ENCODE measurements at places on chromosomes 2 and 18.

DNA sequence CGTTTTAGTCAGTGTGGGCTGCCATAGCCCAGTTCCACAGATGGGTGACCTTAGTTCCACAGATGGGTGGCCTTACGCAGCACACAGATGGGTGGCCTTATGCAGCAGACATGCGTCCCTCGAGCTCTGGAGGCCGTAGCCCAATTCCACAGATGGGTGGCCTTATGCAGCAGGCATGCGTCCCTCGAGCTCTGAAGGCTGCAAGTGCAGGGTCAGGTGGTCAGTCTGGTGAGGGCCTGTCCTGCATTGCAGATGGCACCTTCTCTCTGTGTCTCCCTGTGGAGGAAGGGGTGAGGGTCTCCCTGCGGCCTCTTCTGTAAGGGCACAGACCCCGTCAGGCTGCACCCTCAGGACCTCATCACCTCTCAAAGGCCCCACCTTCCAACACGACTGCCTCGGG, 189.5 kb upstream of the TPO start:
- DNase-seq = no peak

DNA sequence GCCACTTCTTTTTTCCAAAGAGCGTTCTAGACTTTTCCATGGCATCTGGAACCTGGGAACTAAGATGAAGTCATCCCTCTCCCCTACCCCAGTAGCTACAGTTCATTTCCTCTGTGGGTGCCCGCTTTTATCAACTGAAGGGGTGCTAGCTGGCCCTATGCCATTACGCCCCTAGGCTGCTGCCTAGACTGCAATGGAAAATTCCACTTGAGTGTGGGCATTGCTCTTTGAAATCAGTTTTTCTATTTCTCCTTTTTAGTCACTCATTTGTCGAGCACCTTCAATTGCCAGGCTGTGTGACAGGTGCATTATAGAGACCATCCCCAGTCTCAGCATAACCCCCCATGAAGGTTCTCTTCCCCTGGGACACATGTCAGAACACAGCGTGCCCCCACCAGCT, 7.3 kb downstream of the TEX51 start:
- no peak for DNase-seq

DNA sequence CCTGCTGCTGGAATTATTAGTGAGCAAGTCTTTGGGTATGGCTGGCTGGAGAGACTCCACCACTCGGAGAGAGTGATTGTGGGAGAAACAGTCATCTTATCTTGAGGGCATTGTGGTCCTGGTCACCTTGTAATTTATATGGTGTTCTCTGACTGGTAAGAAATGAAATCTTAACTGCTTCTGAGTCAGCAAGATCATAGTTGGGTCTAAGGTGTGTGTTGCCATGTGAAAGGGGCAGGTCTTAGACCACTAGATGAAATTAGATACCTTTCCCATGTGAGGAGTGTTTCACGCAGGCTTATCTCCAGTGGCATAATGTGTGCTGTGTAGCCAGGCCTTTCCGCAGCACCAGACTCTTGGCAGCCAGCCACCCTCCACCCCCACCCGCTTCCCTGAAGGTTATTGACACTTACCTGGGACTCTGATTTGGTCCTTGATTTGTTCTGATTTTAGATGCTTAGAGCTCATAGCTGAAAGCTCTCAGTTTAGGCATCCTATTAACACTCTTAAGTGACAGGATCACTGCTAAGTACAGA, 7.7 kb downstream of the MAPRE3 start:
- no peak for DNase-seq

- no peak for DNase-seq
Measured at GRCh38 chr18:55953326-55953725, 365.3 kb upstream of the TCF4 start.

GRCh38 chr18:56676639-56677038, 25.5 kb downstream of the WDR7 start:
- no peak for DNase-seq

DNA sequence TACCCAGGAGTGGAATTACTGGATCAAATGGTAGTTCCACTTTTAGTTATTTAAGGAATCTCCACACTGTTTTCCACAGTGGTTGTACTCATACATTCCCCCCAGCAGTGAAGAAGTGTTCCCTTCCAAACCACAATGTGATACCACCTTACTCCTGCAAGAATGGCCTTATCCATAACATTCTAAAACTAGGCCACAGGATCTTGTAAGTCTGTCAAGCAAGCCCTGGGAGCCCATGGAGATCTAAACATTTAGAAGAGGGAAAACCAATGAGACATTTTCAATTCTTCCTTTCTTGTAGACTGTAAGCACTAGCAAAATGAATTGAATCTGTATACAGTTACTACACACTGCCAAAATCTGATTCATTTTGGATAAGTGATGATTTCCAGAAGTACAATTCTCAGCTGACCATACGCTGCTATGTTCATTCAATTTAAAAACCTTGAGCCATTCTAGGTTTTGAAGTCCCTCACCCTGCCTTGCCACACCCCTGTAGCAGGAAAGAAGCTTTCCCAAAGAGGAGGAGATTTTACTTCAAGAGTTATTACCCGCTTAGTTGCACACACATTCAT, 149.1 kb downstream of the SLC8A1 start:
- no peak for DNase-seq

DNA sequence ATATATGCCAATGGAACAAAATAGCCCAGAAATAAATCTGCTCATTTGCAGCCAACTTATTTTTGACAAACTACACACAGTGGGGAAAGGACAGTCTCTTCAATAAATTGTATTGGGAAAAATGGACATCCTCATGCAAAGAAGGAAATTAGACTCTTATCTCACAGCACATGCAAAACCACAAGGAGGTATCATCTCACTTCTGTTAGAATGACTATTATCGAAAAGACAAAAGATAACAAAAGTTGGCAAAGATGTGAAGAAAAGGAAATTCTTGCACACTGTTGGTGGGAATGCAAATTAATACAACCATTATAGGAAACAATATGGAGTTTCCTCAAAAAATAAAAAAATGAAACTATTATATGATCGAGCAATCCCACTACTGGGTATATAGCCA, 16.3 kb upstream of the WDR75 start:
- no peak for DNase-seq

DNA sequence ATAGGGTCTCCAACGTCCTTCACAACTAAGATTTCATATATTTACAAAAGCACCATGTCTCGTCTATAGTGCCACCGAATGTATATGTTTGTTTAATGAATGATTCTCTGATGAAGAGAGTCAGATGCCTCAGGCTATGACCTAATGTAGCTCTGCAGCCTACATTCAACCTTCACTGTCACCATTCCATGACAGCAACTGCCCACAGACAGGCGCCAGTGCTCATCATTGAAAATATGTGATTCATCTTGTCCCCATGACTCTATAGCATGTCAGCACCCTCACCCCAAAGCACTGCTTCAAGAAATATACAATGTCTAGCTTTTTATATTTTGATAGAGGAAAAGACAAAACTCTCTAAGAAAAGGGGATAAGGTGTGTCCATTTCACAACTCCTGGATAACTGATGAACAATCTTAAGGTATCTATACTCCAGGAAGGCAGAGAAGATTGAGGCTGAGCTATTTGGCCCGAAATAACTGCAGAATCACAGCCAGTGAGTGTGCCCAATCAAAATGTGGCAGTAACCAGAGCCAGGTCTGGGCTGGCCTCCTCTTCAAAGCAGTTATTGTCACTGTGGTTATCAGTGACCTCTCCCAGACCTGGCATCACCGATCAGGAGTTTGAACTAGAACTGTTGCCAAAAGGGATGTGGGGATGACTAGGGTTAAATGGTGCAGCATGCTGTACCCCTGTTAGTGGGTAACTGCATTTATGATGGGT, 246.6 kb downstream of the SETBP1 start:
- no peak for DNase-seq

DNA sequence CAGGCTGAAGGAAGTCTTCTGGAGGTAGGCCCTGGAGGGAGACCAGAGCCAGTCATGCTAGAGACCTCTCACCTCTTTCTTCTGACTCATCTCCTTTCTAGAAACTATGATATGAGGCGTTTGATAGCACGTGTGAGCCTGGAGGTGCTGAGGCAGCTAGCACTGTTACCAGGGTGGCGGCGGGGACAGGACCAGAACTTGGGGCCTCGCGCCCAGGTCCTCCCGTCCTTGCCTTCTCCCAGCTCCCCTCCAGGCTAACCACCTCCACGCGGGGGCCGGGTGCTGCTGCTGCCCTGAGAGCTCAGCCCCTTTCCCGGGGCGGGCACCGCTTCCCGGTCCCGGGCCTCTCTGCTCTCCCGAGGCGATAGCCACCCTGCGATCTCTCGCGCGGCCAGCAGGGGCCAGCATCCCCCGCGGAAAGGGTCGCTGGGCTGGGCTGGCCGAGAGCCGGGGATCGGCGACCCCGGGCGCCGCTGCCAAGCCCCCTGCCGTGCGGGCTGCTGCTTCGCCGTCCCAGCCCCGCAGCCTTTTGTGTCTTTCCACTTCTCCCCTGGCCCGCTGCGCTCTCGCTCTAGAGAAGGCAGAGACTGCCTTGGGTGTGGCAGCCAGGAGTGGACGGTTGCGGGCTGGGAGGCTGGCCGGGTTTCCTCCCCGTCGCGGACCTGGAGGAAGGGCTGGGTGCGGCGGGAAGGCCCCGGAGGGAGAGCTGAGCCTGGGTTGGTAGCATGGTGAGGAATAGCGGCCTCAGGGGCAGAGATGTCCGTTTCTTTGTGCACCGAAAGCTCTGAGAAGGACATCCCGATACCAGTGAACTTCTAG, 49.1 kb downstream of the TMEM17 start:
- peak; percentile 28 for DNase-seq

- DNase-seq = no peak
Measured at GRCh38 chr2:28334527-28334894, 58.1 kb upstream of the FOSL2 start.

DNA sequence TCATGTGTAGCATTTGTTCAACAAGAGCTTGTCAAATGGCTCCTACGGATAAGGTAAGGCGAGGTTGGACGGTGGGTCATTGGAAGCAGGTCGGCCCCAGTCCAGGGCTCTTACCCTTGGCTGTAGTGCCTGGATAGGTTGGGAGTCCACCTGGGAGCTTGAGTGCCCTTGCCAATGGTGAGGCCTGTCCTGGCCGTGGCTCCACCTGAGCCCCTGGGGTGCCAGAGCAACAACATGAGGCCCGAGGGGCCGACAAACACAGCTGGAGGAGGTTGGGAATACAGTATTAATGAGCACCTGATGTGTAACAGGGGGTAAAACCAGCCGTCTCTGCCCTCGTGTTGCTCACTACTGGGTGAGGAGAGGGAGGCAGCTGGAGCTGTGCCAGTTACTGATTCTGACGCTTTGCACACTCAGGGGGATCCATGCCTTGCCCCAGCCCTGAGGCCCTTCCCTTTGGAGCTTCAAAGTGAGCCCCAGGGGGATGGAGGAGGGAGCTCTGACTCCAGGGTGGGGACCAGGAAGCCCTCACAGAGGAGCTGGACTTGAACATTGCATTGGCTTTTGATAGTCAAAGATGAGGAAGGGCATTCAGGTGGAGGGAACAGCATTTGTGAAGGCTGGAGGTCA, 87.2 kb downstream of the RHOB start:
- DNase-seq = no peak

DNA sequence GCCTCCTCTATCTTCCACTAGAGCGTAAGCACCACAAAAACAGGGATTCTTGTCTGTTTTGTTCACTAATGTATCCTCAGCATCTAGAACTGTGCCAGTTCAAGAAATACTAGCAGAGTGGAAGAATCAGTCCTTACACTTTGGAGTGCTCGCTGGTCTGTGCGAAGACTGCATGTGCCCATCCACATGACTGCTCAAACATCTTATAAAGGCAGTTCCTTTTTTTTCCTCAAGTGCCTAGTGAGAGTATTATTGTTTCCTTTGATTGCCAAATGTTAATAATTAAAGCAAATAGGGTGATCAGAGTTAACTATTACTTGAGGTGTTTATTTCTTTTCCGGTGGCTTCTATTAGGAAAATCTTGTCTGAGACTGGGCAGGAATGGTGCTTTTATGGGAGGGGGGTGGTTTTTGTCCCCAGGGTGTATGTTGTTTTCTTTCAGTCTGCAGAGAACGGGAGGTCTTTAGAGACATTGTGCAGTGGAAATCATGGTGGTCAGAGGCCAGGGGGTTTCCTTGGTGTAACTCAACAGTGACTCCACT, 45.6 kb upstream of the ITGB6 start:
- no peak for DNase-seq

DNA sequence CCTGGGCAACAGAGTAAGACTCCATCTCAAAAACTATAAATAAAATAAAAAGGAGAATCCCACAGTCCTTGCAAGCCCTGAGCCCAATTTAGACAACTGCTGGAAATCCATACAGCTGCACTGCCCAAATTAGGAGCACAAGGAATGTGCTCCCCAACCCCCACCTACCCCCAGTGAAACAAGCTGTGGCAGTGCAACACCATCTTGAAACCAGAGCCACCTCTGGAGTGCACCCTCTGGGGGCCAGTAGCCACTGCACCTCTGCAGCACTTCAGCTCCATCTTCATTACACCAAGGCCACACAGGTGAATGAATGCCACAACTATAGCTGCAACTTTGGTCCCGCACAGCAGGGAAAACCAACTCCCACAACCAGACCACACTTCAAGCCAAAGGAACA, 37.3 kb downstream of the USP34 start:
- no peak for DNase-seq

All from activated gamma-delta T cell (primary cell).